ENCODE measurements at places on chromosomes 3 and 15.

- no peak for DNase-seq
These were observed 46.1 kb upstream of the MAP3K13 start for GRCh38 chr3:185316740-185317412.

DNA sequence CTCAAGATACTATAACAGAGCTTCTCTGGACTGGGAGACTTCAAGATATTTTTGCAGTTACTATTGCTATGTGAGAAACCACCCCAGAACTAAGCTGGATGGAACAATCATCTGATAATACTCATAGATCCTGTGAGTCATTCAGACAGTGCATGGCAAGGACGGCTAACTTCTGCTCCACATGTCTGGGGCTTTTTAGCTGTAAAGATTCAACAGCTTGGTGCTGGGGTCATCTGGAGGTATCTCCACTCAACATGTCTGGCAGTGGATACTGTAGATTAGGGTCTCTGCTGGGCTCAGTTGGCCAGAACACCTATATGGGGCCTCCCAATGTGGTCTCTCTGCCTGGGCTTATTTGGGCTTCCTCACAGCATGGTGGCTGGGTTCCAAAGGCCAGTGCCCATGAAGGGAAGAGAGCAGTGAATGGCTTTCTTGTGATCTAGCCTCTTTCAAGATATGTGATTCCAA is 117.3 kb upstream of the SLC7A14 start:
- no peak for DNase-seq

- DNase-seq = no peak
These were observed 18.9 kb upstream of the RPL29 start for GRCh38 chr3:52014613-52015012.

DNA sequence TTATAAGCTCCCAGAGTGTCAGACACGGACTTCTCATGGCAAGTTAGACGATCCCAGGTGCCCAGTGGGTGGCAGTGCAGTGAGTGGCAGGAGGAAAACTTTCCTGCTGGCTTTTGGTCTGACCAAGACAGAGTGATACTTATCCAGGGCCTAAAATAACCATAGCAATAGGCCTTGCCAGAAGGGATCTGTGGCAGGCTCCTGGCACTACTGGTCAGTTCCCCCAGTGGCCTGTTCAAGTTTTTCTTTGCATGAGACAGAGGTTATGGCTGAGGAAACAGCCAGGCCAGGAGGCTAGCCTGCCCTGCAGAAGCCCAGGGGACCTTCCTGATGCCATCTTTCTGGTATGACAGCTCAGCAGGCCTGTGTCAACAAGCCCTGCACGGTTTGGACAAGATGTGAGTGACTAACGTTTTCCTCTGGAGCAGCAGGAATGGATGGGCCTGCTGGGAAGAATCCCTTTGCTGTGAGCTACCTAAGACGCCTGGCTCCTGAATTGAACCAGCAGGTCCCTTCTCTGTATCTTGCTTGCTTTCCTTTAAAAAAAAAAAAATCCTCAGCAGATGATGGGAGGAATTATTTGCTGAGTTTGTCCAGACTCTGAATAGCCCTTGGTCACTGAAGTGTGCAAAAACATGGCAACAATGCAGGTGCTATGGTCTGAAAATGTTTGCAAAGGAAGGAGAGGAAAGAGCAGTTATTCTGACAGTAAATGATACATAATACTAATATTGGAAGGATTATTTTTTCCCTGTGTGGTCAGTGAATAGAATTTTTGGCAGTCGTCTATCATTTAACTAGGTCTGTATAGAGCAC is 18.0 kb downstream of the SCG5 start:
- no peak for DNase-seq

DNA sequence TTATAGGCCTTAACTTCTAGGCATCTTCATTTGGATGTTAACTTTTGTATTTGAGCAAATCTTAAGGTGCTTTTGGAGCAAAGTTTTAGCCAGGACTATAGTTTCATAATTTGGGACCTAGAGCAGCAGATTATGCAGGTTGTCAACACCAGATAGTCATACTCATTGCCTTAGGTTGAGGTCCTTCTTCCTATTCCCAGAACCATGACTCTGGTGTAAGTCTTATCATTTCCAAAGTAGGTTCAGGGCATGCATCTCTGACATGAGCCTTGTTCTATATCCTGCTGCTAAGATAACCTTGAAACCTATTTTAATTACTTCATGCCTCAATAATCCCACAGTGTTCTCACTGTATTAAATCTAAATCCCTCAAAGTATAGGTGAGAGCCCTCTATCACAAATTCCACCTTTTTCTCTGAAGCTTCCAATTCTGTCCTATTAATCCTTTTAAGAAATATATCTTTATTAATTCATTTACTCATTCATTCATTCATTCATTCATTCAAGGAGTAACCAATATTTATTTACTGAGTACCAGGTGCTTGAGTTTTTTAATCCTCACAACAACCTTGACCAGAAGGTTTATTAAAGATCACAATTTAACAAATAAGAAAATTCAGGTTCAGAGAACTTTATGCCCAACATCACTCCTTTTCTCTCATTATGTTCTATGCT is 2.7 kb upstream of the FNDC3B start:
- DNase-seq = no peak

GRCh38 chr3:37668431-37668817 is 193.3 kb upstream of the CTDSPL start:
- DNase-seq = no peak

- no peak for DNase-seq
These were observed 83.1 kb upstream of the GADL1 start for GRCh38 chr3:30977592-30977991.

- no peak for DNase-seq
These were observed 106.9 kb upstream of the CD96 start for GRCh38 chr3:111434941-111435622.

- DNase-seq = no peak
These were observed 1029.8 kb downstream of the ROBO1 start for GRCh38 chr3:78737988-78738387.

- DNase-seq = no peak
These were observed 76.3 kb upstream of the ARHGEF3 start for GRCh38 chr3:56878074-56878473.

- no peak for DNase-seq
These were observed 4.2 kb downstream of the FURIN start for GRCh38 chr15:90872486-90873184.

GRCh38 chr15:82186719-82187406 is 75.7 kb downstream of the EFL1 start:
- no peak for DNase-seq

GRCh38 chr3:65101450-65101849 is 413.6 kb upstream of the ADAMTS9 start:
- DNase-seq = no peak

GRCh38 chr15:25170113-25170731 is 215.4 kb downstream of the SNRPN start:
- DNase-seq = no peak

DNA sequence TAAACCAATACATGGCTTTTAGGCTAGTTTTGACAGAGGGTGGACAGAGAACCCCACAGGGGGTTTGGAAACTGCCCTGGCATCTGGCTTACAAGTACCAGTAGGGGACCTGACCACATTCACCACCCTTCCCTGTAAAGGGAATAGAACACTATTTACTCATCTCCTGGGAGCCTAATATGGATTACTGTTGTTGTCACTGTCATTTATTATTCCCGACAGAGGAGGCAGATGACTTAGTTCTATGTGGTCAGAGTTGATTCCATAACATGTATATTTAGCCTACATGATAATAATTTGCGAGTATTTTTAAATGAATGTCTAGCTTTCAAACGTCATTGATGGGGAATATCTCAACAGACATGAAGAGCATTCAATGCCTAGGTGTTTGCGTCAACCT is 15.9 kb downstream of the ZBTB38 start:
- DNase-seq = no peak

- no peak for DNase-seq
These were observed 37.5 kb upstream of the IQSEC1 start for GRCh38 chr3:13110678-13111116.

All from nucleus accumbens (tissue), 56 donors.